ENCODE measurements at places on chromosomes 6 and 20.

DNA sequence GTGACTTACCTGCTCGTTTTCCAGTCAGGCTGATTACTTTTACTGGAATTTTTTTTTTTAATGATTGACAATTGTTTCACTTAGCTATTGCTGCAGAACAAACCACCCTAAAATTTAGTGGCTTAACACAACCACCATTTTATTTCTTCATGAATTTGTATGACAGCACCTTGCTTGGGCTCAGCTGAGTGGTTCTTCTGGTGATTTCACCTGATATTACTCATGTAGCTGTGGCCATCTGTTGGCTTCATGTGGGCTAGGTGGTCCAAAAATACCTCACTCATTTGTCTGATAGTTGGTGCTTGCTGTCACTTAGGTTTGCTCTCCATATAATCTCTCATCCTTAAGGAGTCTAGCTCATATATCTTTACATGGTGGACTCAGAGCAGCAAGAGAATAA lies 5.3 kb downstream of the ISM1 start:
- DNase-seq = no peak

DNA sequence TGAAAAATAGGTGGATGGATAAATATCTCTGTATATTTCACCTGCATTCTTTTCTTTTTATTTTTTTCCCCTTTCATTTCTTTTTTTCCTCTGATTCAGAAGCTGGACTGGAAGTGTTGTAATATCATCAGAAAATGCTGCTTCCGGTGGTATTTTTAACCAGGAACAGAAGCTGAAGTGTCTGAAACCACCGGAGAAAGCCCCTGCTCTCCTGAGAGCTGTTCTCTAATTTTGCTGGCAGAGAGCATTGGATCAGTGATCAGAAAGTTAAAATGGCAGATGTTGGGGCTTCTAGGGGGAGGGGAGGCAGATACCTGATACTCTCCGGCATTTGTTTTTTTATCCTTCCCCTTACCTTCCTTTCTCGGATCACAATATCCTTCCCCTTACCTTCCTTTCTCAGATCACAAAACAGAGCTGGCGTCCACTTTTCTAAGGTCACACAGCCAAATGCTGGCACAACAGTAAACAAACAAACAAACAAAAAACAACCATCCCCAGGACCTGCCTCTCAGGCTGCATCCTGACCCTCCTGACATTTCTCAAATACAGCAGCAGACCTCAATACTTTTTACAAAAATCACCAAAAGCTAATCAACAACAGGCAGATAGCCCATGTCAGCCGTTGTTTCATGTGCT lies 143.2 kb upstream of the ZNF217 start:
- peak; percentile 54 for DNase-seq

- DNase-seq = no peak
These were observed 69.6 kb upstream of the VGLL2 start for GRCh38 chr6:117195728-117196127.

- DNase-seq = no peak
These were observed 32.8 kb upstream of the SSTR4 start for GRCh38 chr20:23002276-23002675.

DNA sequence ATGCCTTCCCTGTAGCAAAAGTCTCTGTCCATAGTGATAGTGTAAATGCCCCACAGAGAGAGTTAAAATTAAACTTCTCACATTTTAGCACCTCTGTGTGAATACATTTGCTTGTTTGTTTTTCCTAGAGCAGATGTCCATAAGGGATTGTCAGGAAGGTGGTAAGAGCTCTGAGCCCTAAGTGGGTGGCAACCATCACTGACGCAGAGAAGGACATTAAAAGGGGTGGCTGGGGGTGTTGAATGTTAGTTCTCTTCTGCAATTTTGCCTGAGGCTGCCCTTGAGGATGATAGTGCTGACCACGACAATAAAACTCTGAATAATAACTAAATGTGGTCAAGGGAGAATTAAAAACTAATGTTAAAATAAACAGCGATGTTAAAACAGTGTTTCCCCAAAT lies 174.3 kb upstream of the ID4 start:
- DNase-seq = no peak

DNA sequence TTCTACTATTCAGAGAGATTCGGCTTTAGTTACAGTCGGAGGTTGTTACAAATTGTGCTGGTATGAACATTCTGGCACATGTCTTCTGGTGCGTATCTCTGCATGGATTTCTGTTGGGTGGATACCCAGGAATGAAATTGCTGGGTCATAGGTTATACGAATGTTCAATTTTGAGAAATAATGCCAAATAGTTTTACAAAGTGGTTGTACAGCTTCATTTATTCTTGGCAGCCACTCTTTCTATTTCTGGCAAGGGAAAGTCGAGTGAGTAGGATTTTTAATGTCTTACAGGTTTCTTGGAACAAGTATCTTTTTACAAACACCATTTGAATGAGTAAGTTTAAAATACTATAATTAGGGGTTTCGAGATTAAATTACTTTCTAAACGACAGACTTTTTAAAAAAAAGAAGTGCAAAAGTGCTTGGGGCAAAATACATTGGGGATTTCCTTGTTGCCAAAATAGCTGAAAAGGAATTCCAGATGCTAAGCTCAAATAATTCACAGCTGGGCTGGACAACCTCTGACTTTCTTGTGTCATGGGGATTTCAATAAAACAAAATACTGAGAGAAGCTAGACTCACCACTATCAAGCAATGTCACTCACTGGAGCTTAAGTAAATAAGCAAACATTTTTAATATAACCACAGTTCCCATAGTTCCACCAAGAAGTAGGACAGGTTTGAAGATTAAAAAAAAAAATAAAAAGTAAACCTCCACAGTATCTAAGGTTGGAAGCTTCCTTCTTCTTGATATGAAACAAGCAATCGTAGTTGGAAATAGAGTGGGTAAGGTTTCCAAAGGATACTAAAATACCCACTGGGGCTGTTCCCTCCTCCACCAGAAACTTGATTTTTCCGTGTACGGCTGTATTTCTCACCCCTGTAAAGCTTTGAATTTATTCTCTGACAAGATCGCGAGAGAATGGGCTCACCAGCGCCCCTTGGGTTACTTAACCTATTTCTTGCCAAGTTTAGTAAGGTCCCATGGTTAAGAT lies 21.6 kb upstream of the GFOD1 start:
- peak; percentile 88 for DNase-seq

DNA sequence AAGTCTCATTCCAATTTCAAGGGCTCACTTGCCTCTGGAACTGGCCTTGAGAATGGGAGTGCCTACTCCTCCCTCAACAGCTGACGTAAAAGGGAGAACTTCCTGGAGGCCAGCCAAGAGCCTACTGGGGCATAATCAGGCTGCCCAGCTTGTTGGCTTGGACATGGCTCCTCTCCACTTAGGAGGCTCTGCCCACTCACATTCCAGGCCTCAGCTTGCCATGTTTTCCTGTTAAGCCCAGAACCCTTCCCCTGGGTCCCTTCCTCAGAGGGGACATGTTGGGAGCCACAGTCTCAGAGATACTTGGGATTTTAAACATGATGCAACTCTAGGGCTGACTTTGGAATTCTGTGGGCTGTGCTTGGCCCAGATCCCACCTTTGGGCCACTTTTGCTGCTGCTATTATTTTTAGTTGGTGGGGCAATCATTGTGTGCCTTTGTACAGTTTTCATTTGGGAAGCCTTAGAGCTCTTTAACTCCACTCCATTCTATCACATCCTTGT lies 31.5 kb upstream of the ADTRP start:
- DNase-seq = peak; percentile 92

DNA sequence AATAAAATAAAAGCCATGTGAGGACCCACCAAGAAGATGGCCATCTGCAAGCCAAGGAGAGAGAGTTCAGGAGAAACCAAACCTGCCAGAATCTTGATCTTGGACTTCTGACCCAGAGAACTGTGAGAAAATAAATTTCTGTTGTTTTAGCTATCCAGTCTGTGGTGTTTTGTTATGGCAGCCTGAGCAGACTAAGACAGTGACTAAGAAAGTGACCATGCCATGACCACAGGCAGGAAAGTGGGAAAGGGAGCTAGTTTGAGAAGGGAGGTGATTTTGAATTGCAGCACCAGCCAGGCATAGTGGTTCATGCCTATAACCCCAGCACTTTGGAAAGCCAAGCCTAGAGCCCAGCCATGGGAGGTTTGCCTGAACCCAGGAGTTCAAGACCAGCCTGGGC lies 21.9 kb upstream of the C6orf62 start:
- DNase-seq = no peak

DNA sequence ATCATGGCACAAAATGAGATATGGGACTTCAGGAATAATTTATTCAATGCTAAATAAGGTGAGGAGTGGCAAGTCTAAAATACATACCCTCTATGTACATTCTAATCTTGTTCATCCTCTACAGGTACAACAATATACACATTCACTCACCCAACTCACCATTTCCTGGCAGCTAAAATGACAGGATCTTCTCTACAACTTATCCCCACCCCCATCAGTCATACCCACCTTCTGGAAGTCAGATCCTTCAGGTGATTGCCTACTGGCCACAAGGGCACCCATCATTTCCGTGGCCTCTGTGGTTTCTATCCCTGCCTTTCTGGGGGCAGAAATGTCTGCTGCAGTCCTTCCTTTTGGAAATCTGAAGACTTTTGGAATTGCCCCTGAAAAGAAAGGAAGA lies 22.8 kb upstream of the CRIP3 start:
- DNase-seq = no peak

DNA sequence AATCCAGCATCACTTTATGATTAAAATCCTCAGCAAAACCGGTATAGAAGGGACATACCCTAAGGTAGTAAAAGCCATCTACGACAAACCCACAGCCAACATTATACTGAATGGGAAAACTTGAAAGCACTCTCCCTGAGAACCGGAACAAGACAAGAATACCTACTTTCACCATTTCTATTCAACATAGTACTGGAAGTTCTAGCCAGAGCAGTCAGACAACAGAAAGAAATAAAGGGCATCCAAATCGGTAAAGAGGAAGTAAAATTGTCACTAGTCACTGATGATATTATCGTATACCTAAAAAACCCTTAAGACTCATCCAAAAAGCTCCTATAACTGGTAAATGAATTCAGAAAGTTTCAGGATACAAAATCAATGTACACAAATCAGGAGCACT lies 33.3 kb downstream of the BLOC1S5 start:
- no peak for DNase-seq

GRCh38 chr6:67664942-67665341 lies 970.1 kb upstream of the ADGRB3 start:
- DNase-seq = no peak

DNA sequence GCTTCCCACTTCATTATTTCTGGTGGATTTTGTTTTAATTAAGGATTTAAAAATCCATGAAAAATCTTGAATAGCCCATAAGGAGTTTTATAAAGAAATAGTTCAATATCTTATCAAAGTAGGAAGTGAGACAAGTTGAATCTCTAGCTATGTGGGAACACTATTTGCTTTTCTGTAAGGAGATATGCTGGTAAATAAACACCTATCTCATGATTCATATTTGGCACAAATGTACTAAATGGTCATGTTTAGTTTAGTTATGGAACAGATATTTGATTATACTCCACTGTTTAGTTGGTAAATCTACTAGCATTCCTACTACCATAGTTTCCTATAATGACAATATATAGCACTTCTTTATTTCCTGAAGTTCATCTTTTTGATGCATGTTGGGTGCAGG lies 239.9 kb upstream of the CEP162 start:
- no peak for DNase-seq

DNA sequence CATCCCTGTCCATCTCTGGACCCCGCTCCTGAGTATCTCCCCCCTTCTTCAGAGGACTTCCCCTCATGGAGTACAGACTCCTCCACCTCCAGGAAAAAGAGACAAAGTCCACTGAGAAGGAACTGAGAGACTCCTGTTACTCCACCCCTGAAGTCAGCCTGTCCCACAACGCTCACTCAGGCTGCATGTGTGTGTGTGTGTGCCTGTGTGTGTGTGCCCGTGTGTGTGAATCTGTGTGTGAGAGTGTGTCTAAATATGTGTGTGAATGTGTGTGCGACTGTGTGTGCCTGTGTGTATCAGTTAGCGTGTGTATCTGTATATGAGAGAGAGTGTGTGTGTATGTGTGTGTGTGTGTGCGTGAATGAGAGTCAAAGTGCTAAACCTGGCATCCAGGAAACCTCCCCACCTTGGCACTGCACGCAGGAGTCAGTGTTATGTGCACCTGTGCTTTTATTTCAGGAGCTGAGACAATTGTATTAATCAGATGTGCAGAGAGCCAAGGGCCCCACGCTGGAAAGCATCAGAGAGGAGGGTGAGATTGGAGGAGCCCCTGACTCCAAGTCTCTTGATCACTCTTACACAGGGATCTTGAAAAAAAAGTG lies 39.0 kb downstream of the HLA-A start:
- no peak for DNase-seq

DNA sequence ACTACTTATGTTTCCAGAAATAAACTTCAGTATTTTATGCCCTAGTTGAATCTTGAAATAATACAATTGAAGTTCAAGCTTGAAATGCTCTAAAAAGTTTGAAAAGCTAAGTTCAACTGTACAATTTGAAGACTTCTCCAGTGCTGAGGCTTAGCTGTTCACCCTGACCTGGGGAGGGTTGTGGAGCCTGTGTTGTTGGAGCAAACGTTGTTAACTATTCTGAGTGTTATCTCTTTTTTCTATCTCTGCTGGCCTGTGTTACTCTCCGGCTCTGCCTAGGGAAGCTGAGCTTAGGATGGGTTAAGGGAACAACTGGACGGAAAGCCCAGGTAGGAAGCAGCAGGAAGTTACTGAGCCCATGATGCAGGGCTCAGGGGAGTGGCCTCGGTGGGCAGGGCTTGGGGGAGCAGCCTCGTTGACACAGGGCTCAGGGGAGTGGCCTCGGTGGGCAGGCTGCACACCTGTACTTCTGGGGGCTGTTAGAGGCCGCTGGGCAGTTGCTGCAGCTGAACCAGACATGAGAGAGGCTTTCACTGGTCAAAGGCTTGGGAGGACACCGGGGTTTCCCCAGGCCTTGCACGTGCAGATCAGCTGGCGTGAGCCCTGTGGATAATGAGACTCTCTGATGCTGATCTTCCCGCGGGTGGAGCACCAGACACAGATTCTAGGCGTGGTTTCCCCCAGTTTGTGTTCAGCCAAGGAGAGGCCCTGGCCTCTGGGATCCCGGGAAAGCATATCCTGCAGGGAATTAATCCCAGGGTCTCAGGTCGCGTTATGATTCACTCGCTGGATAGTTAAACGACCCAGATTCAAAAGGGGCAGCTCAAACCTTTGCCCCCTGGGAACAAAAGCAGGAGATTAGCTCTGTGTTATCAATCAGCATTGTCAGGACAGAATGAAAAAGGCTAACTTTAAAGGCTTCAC lies 58.9 kb downstream of the ERMARD start:
- DNase-seq = no peak

- DNase-seq = peak; percentile 2
These were observed 297.7 kb downstream of the DOK5 start for GRCh38 chr20:54772893-54773642.
